ENCODE measurements at places on chromosomes 3 and 15.

GRCh38 chr3:114892131-114892879 is 254.8 kb downstream of the ZBTB20 start:
- peak overlapping the region; percentile 50 for H3K27ac ChIP-seq
- H3K27me3 ChIP-seq = no peaks in the 10 kb centered on the region
- no peak overlapping the region for H3K4me3 ChIP-seq

DNA sequence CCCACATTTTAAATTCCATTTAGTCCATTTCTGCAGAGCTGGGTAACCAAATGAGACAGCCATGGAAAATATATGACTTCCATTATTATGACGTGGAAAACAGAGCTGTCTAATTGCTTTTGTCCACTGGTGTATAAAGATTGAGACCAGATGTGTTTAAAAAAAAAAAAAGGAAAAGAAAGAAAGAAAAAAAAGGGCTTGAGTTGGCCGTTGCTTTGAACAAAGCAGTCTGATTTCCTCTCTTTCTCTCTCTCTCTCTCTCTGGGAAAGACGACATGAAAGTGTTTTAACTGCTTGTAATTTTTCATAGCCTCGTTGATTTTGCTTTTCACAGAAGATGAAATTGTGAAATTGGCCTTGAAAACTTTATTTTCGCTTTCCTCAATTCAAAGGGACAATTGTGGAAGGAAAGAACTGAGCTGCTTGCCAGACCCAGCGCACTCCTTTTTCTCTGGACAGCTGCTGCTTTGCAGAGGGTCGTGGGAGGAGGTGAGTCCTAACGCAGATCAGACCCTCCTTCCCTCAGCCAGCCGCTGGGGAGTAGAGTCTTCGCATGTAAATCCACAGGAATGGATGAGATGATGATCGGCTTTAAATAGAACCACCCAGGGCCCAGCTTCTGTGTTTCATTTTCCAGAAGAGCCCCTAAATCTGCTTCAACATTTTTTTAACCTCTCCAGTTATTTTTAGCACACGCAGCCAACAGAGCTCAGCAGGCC is 42.8 kb upstream of the UBE2E1 start:
- H3K4me1 ChIP-seq = peaks cover 19% of the 10 kb centered on the region
- no peaks in the 10 kb centered on the region for H3K27me3 ChIP-seq
- DNase-seq = peak; percentile 67
- H3K4me3 ChIP-seq = peak overlapping the region; percentile 35

DNA sequence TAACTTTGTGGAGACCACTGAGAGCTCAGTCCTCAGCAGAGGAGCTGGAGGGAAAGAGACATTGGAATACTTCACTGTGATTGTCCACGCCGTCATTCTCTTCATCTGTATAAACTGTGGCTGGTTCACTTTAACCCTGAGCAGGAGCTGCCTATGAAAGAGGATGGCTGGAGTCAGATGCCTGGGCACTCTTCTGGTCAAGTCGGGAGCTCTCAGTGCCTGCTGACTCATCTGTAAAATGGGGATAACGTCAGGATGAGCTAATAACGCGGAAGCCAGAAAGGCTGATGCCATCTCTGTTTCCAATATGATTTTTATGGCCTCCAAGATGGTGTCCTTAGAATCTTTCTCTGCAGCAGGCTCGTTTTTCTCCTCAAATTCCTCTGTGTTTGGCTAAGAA is 51.6 kb upstream of the MRPS22 start:
- DNase-seq = no peak
- H3K36me3 ChIP-seq = no peaks in the 10 kb centered on the region
- peaks cover 12% of the 10 kb centered on the region for H3K4me1 ChIP-seq
- H3K27ac ChIP-seq = no peak overlapping the region
- no peaks in the 10 kb centered on the region for H3K27me3 ChIP-seq

- H3K27ac ChIP-seq = peak overlapping the region; percentile 29
- peaks cover 47% of the 10 kb centered on the region for H3K4me1 ChIP-seq
- H3K4me3 ChIP-seq = no peak overlapping the region
Measured at GRCh38 chr3:58041826-58042324, 33.7 kb downstream of the FLNB start.

- no peaks in the 10 kb centered on the region for H3K36me3 ChIP-seq
- peaks cover 38% of the 10 kb centered on the region for H3K4me1 ChIP-seq
- DNase-seq = peak; percentile 69
Measured at GRCh38 chr15:74817370-74817737, 4.7 kb downstream of the LMAN1L start.

DNA sequence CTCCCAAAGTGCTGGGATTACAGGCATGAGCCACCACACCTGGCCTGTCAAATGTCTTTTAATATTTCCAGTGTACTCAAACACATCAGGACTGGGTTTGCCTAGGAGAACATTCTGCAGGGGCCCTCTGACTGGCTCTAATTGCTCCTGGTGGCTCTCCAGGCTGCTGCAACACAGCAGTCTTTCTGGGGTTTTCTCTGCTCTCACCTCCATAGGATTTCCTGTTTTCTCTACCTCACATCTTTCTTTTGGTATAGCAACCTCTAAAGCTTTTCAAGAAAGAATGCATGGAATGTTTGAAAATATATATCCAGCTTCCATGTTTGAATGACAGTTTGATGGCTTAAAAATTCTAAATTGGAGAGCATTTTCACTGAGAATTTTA is 83.3 kb upstream of the IGSF10 start:
- H3K36me3 ChIP-seq = no peaks in the 10 kb centered on the region
- H3K4me3 ChIP-seq = no peak overlapping the region
- no peak overlapping the region for H3K27ac ChIP-seq
- H3K27me3 ChIP-seq = no peaks in the 10 kb centered on the region
- peaks cover 18% of the 10 kb centered on the region for H3K4me1 ChIP-seq

All from SK-N-SH (cell line).